ENCODE measurements at places on chromosomes 1 and 21. TPM values are rescaled to one million over a fixed set of nuclear protein-coding genes. Genes with fewer than 3 reads are reported as not detected.

The VTCN1 gene
- polyA plus RNA-seq = not detected

The SPATA1 gene
- polyA plus RNA-seq = 1.8 TPM

GRCh38 chr1:109799445-109799844 is 35.7 kb upstream of the EPS8L3 start:
- no peak for DNase-seq

DNA sequence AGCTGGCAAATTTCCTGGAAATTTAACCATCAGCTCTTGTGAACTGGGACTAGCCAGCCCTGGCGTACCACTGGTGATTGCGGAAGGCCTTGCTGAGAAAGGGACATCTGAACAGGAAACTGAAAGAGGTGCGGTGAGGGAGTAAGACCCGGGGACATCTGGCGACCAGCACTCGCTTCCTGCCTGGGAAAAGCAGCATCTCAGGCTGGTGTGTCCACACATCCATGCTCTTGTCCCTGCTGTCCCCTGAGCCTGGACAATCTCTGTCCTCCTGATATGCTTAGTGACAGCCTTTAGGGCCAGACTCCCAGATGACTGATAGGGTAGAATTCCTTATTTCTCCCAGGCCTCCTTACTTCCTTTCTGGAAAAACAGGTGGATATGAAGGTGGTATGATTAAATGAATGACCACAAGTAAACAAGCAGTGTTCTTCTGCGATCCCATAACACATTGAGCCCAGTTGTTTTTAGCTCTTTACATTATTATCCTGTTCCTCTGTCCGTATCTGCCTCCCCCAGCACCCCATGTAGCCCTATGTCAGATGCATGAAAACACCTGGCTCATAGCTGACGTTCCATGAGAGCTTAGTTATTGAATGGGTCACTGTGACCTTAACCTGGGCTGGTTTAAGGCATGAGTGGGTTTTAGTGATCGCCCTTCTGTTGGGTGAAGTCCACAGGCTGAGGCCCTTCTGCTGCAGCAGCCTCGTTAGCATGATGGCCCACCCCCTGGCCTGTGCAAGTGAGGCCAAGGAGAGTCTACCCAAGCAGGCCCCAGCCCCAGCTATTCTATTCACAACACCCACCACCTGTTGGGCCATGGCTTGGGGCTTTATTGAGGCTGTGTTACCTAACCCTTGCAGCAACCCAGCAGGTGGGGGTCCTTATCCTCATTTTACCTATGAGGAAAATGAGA is 76.1 kb upstream of the GADD45A start:
- no peak for DNase-seq

The TNFSF18 gene
- 15.3 TPM for polyA plus RNA-seq

GRCh38 chr1:93021539-93022134 is 57.4 kb upstream of the MTF2 start:
- DNase-seq = peak; percentile 57

The TSTD1 gene
- 51.6 TPM for polyA plus RNA-seq

GRCh38 chr1:154682254-154682653 is 74.3 kb upstream of the ADAR start:
- no peak for DNase-seq

DNA sequence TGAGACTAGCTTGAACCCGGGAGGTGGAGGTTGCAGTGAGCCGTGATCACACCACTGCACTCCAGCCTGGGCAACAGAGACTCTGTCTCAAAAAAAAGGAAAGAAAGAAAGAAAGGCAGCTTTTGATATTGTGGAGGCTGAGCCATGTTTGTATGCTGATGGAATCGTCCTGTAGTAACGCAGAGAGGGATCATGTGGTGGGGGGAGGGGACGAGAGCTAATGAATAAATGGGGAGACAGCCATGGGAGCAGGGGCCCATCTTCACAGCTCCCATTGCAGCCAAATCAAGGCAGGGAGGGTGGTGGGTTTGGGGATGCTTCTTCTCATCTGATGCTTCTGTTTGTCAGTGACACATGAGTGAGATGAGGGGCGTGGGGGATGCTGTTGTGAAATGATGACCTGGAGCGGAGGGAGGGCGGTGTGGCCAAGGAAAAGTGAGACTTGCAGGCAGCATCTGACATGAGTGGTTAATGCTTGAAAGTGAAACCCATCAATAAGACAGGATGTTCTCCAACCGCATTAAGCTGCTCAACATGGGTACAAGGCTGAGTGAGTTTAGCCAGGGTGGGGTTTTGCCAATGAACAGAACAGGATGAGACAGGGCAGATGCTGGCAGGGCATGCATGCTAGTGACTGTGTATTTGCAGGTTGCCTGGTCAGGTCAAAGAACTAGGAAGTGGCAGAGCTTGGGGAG is 16.7 kb downstream of the SPATA21 start:
- no peak for DNase-seq

The RNU5D-1 gene
- polyA plus RNA-seq = not detected

The TNN gene
- not detected for polyA plus RNA-seq

- no peak for DNase-seq
Observed at GRCh38 chr1:14498839-14499238, 99.6 kb upstream of the KAZN start.

Measured in endothelial cell of umbilical vein (primary cell).